ENCODE measurements at places on chromosomes 2 and 18. TPM values are rescaled to one million over a fixed set of nuclear protein-coding genes. Genes with fewer than 3 reads are reported as not detected.
A peak's percentile ranks its signal among the peaks of the same experiment; 100 is the strongest.

GRCh38 chr2:74021407-74021755 is 36.7 kb downstream of the TET3 start:
- no peak for DNase-seq

GRCh38 chr18:10391506-10391905 is 62.9 kb upstream of the APCDD1 start:
- no peak for DNase-seq

GRCh38 chr18:37299471-37300304 is 265.9 kb downstream of the CELF4 start:
- DNase-seq, result peak; percentile 86

Gene STAT4
- 15.2 TPM for total RNA-seq

Gene TANK
- 50.9 TPM for total RNA-seq

Gene CCL20
- not detected for total RNA-seq

Data from right atrium auricular region (tissue), 2 donors.